ENCODE measurements at places on chromosomes 5 and 9. TPM values are rescaled to one million over a fixed set of nuclear protein-coding genes. Genes with fewer than 3 reads are reported as not detected.

GRCh38 chr5:149779124-149779465 is 49.0 kb downstream of the PPARGC1B start:
- no peak for DNase-seq

DNA sequence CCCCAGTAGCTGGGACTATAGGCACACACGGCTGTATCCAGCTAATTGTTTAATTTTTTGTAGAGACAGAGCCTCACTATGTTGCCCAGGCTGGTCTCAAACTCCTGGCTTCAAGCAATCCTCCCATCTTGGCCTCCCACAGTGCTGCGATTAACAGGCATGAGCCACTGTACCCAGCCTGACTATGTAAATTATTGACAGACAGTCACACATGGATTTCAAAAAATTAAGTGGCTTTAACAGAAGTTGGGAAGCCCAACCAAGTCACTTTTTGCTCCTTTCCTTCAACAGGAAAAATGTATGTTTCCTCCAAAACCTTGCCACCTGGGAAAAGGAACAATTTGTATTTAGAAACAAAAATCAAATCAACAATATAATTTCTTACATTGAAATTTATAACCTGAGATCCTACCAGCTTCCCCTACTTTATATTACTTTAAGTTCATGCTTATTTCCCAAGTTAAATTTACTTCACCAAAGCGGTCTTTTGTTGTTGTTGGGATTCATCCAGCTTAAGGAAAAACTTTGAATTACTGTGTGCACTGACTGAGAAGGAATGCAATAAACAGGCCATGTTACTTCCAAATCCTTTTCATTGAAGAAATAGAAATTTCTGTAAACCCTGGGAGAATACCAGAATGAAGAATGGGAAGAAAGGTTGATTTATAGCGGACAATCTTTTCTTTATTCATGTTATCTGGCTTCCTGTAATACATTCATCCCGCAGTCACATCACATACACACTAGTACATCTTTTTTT is 8.6 kb downstream of the PCA3 start:
- DNase-seq = no peak

The POLE3 gene
- 20.6 TPM for total RNA-seq

The MAML1 gene
- 32.5 TPM for total RNA-seq
